ENCODE measurements at places on chromosomes 3 and 15.

- DNase-seq = no peak
Observed at GRCh38 chr3:110478377-110479054, 593.1 kb upstream of the NECTIN3 start.

GRCh38 chr3:123272547-123272946, 70.8 kb downstream of the SEC22A start:
- DNase-seq = no peak

DNA sequence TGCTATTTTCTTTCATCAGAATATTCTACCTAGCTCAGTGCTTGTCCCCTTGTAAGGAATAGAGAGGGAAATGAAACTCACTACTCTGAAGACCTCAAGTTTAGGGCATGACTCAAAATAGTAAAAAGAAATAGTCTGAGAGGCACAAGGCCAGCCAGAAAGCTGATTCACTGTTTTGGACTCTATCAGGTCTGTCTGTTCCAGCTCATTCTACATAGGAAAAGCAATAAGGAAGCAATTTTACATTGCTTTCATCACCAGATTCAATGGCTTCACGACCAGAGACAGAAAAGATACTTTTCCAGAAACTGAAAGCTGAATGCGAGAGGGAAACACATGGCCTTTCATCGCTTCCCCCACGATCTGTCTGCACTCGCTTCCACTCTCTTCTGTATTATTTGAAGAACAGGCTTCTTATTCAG, 276.0 kb downstream of the GBE1 start:
- DNase-seq = no peak

GRCh38 chr3:162610261-162610660, 1113.7 kb downstream of the OTOL1 start:
- no peak for DNase-seq

- DNase-seq = peak; percentile 72
Observed at GRCh38 chr15:40793216-40793989, 13.5 kb upstream of the ZFYVE19 start.

DNA sequence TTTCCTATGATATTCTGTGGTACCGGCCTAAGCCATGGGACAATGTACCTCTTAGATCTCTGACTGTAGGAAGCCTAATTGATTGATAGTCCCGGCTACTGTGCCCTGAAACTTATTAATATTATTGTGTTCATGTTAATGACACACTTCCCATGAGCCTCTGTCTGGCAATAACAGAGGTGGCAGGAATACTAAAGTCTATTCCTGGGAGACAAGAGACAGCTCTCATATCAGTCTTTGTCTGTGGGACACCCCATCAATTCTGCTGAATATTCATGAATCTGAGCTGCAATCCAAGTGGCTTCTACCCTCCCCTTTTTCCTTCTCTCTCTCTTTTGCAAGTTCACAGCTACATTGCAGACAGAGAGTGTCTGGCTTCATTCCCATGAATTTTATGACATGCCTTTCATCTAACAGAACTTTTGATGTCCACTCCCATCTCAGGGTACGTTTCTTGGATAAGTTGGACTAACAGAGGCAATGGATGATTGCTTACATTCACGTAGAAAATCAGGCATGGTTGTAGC, 907.5 kb downstream of the ZPLD1 start:
- no peak for DNase-seq

GRCh38 chr15:80142646-80143045, 10.2 kb upstream of the FAH start:
- no peak for DNase-seq

DNA sequence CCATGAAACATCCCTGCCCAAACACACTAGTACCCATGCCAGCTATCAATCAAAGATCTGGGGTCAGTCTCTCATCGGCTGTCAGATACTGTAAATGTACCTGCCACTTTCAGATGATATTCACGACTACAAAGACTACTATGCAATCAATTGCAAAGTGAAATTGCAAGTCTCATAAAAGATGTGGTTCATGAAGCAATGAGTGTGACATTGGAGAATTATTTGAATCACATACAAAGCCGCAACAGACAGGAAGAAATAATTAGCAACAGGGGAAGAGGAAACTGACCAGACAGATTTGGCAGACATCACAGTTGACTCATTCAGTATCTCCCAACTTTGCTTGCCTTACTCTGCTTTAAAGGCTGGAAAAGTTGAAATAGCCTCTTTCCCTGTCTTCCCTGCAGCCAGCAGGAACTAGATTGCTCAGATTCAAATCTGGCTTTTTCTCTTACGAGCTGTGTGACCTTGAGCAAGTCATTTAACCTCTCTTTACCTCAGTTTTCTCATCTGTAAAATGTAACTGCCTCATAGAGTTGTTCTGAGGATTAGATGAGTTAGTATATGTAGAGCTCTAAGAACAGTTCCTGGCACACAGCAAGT, 95.7 kb upstream of the C3orf80 start:
- peak; percentile 56 for DNase-seq

Data from activated CD4-positive, alpha-beta T cell treated with anti-CD3 and anti-CD28 coated beads, Interleukin-2, amount 50 U/mL, for 16 hours (primary cell).